AG08396 (cell line): ENCODE measurements at places on chromosomes 7 and 10.

DNA sequence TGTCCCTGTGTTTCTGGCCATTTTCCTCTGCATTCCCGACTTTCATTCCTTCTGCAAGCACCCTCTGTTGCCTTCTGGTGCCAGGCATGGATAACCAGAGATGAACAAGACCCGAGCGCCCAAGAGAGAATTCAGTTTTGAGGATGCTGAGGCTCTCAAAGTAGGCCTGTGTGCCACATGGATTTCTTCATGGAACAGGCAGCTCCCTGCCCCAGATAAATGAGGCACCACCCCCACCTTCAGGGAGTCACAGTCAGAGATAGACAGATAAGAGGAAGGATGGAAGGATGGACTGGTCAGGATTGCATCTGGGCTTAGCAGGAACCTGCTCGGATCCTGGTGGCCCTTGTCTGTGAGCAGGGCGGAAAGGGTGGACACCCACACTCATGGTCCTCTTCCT, 49.4 kb downstream of the ADCYAP1R1 start:
- no peak for DNase-seq

DNA sequence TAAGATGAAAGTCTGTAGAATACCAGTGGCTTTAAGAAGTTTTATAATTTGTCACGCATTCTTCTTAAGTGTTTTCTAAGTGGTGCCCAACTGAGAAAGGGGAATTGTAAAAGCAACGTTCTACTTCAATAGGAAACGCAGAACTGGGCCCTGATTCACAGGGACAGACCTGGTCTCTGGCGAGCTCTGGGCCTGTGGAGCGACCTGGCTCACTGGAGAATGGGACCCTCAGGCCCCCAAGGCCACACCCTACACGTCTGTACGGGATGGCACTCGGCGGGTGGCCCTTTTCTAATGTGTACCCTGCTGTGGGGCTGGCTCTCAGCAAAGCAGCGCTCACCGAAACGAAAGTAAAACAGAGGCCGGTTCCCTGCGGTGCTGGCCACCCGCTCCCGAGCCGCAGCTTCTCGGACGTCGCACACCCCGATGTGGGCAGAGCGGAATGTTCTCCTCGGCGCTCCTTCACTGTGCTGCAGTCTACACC, 205.0 kb downstream of the DIP2C start:
- DNase-seq, result peak; percentile 63

GRCh38 chr7:56105508-56105907, 768 bp downstream of the CHCHD2 start:
- peak; percentile 34 for DNase-seq

DNA sequence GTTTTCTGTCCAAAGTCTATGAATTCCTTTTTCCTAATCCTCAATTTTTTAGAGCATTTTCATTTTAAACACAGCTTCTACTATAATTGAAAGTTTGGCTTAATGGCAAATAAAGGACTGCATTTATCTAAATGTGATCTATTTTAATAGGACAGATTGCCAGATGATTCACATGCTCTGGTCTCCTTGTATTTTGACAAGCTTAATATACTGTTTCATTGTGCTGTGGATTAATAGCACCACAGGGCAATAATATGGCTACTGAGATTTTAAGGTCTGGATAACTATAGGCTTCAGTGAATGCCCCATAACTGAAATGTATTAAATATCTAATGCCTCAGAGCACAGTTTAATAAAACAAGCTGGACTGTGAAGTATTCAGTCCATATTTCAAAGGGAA, 1362.8 kb downstream of the XPNPEP1 start:
- DNase-seq, result no peak

DNA sequence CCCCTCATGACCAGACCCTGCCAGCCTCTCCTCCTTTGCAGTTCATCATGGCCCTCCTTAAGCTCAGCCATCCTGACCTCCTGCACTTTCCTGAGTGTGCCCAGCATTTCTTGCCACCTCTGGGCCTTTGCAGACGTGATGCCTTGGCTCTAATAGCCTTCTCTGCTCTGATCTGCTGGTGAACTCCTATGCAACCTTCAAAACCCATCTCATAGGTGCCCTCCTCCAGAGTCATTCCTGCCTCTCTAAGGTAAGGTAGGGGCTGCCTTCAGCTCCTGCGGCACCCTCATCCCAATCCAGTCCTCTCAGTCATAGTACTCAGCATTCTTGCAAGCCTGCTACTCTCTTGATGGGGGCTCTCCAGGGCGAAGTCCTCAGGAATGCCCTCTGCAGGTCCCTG, 19.3 kb upstream of the ELN start:
- no peak for DNase-seq

- DNase-seq, result peak; percentile 97
Observed at GRCh38 chr10:50624413-50624865, 683 bp upstream of the SGMS1 start.

- DNase-seq, result peak; percentile 90
Observed at GRCh38 chr10:122461367-122461728, at the start of gene HTRA1. Gene HTRA1 (plus strand): TSS chr10:122461553. CDS start chr10:122461653, 100 bp downstream.

DNA sequence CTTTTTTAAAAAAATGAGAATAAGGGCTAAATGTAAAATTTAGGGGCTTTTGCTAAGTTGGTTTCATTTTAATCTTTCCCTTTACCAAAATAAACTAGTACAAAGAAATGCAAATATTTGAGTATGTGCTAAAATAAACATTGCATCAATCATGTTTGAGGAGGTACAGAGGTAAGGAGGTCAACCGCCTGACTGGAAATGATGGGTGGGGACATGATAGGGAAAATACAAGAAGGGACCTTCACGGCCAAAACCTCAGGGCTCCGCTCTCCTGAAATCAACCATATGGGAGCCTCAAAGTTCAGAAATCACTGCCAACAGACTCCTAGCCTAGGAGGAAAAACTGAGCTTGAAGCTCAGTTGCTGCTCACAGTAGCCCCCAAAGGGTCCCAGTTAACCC, 207.6 kb downstream of the AHR start:
- no peak for DNase-seq
